ENCODE measurements at places on chromosomes 7 and 10. TPM values are rescaled to one million over a fixed set of nuclear protein-coding genes. Genes with fewer than 3 reads are reported as not detected.

DNA sequence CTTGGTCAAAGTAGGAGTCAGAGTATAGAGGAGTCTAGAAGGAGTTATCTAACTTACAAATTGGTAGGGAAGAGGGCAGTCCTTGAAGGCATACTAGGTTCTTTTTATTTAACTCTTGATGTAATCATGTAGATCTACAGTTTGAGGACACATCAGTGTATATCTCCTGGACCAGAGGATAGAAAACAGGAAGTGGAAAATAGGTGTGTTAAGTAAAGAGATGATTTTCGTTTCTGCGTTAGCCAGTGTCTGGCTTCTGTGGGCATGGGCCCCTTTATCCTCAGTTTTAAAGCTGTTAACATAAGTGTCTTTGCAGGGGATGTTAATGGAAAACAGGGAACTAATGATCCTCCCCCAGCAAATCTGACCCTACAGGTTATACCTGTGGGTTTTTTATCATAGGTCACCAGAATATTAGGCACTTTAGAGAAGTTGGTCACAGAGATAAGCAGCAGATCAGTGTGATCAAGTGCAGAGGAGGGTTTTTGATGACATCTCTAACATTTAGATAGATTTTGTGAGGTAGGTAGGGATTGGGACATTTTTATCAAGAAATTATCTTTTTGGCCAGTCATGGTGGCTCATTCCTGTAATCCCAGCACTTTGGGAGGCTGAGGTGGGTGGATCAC, 58.6 kb upstream of the PRSS1 start:
- H3K27me3 ChIP-seq, result no peaks in the 10 kb centered on the region
- H3K4me3 ChIP-seq, result no peak overlapping the region
- DNase-seq, result no peak
- H3K27ac ChIP-seq, result no peak overlapping the region

- H3K36me3 ChIP-seq, result no peaks in the 10 kb centered on the region
- peaks cover 21% of the 10 kb centered on the region for H3K4me1 ChIP-seq
- no peak overlapping the region for H3K27ac ChIP-seq
- peak; percentile 72 for DNase-seq
Observed at GRCh38 chr7:28980451-28981160, 22.5 kb upstream of the TRIL start.

GRCh38 chr10:119801176-119801575, 71.5 kb downstream of the MCMBP start:
- no peaks in the 10 kb centered on the region for H3K27me3 ChIP-seq
- no peak overlapping the region for H3K4me3 ChIP-seq
- no peak overlapping the region for H3K27ac ChIP-seq
- DNase-seq, result no peak

DNA sequence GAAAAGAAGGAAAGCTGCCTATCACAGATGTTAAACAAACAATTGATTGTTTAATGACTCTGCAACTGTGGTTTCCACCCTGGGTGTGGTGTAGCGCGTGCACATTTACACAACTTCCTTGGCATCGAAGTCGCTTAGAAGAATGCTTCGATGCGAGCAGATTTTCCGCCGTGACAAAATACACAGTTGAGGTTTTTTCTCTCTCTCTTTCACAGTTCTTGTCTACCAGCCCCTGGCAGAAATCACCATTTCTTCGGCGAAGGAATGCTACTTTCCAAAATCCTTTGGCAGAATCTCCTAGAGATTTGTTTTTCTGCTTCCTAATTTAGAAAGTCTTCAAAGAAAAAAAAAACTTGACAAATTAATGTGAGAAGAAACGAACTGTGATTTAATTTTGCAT, 70.7 kb upstream of the C1QL3 start:
- no peak overlapping the region for H3K27ac ChIP-seq
- no peak for DNase-seq
- no peaks in the 10 kb centered on the region for H3K36me3 ChIP-seq
- H3K4me3 ChIP-seq, result no peak overlapping the region

GRCh38 chr7:3162289-3162688, 118.6 kb upstream of the CARD11 start:
- no peaks in the 10 kb centered on the region for H3K36me3 ChIP-seq
- H3K4me3 ChIP-seq, result no peak overlapping the region
- H3K27ac ChIP-seq, result no peak overlapping the region
- DNase-seq, result no peak

DNA sequence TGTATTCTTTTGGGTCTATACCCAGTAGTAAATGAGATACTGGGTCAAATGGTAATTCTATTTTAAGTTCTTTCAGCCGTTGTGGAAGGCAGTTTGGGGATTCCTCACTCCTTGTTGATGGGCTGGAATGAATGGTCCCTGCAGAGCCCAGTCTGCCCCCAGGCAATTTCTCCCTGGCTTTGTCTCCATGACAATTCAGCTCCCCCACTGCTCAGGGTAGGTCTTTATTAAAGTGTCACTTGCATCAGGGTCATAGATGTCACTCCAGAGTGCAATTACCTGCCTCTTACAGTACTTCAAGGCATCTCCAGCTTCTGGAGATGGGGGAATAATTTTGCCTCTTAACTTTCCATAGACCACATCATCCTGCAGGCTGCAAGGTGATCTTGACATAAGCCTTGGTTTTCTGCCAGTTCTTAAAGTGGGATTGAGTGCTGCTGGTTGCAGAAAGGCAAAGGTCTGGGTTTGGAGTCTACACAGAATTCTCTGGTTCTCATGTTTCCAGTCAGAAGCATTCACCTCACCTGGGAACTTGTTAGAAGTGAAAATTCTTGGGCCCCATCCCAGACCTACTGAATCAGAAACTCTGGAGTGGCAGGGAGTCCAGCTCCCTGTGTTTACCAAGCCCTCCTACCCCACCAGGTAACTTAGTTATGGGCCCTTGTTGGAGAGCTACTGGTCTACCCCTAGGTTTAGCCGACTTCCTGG, 442.4 kb downstream of the GALNT17 start:
- H3K27ac ChIP-seq, result no peak overlapping the region
- no peak overlapping the region for H3K4me3 ChIP-seq
- H3K36me3 ChIP-seq, result no peaks in the 10 kb centered on the region
- no peak for DNase-seq
- H3K4me1 ChIP-seq, result no peaks in the 10 kb centered on the region
- H3K27me3 ChIP-seq, result no peaks in the 10 kb centered on the region

DNA sequence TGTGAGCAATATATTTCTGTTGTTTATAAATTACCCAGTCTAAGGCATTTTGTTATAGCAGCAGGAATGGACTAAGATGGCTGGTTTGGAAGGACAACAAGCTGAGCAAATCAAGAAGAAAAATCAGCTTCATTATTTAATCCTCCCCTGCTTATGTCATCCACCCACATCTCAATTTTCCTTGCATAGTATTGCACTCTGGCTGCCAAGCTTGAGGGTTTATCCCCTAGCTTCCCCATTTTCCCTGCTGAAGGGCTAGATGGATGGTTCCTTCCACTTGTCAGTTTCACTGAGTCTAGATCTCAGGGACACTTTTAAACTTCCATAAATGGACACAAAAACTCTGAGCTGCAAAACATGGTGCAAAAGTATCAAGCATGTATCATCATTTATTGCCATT, 75.2 kb upstream of the LAMB4 start:
- H3K27me3 ChIP-seq, result no peaks in the 10 kb centered on the region
- no peaks in the 10 kb centered on the region for H3K36me3 ChIP-seq
- no peak overlapping the region for H3K27ac ChIP-seq
- no peak for DNase-seq

Gene MYPN
- total RNA-seq, result 4.1 TPM

Gene CPA1
- not detected for total RNA-seq

Gene MKX
- total RNA-seq, result not detected

Gene FRAT2
- total RNA-seq, result 11.0 TPM

Gene FAM241B
- total RNA-seq, result 13.0 TPM

Gene AMPH
- not detected for total RNA-seq

Gene AKR1D1
- not detected for total RNA-seq

Gene CXCL12
- total RNA-seq, result not detected
